ENCODE measurements at places on chromosomes 4 and X.
A peak's percentile ranks its signal among the peaks of the same experiment; 100 is the strongest.

DNA sequence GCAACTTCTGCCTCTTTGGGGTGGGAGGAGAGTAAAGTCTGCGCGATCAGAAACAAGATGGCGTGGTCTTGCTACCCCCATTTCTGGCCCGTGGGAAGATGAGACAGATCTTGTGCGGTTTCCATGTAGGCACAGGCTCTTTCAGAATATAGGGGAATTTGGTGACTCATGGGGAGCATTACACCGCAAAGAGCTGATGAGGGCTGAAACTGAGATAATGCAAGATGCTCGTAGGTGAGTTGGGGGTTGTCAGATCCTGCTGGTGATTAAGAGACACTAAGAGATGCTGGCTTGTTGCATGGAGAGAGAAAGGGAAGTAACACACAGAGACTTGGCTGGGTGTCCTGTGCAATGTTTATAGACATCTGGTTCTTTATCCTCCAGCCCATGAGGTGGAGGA lies 1.5 kb downstream of the EVC start:
- DNase-seq = no peak

DNA sequence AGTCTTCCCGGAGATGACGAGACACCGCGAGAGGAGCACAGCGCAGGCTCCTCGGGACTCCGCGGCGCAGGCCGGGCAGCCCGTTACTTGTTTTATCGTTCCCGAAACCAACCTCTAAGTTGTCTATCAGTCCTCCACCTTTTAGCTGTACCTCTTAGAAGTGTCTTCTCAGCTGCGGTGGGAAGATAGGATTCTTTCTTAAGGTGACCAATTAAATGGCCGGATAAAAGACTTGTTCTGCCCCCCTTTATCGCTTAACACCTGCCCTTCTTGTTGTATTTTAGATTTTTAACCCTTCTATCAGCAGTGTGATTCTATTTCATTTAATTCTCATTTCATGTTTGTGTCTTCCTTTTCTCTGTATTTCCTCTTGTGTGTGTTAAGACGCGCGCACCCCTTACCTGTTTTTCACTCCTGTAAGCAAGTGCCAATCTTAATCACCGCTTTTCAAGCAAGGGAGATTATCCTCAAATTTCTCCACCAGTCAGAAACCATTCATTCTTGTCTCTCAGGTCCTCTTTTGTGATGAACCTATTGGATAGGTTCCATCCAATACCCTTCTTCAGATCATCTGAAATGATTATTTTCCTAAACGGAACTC lies at the start of gene SLC9B2:
TSS of gene SLC9B2 (minus strand) at position 15 of the 601 bp plus-strand sequence. CDS start 9,211 bp downstream, outside the sequence.
- no peak for DNase-seq

DNA sequence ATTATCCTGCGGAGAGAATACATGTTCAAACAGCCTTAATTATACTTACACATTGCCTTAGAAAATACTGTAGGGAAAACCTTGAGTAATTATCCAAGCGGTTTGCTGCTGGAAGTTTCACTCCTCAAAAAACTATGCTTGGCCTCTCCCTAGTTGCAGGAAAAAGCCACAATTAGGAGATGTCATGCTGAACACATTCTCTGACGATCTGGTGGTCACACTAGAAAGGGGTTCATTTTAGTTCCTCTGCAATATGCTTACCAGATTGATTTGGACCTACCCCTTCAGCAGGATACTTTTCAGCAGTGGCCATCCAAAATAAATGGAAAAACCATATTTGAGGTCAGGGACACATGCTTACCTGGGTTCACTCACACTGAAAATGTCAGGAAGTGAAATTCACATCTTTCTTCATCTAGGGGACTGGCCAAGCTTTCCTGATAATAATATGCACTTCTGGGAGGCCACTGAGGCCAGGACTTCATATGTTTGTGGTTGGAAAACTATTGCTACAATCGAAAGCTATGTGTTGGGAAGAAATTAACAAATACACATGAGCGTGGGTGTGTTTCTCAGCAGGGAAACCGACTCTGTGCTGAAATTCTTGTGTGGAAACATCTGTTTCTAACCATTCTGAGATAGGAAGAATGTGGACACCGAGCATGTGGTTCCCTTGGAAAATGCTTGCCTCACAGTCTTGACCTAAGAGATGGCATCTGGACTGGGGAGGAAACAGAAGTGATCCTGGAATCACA lies 68.8 kb downstream of the ATXN3L start:
- DNase-seq = no peak

DNA sequence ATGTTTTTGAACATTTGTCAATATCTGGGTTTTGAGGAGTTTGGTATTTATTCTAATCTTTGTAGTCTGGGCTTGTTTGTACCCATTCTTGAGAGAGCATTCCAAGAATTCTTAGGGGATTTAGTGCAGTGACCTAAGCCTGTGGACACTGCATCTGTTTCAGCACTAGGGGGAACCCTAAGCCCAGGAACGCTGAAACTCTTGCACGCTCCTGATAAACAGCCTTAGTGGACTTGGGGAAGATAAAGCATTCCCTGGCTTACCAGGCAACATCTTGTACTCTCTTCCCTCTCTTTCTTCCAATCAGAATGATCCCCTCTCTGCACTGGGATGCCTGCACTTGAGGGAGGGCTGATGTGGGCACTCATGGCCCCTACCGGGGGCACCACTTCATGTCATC lies 654.9 kb upstream of the HTR2C start:
- no peak for DNase-seq

DNA sequence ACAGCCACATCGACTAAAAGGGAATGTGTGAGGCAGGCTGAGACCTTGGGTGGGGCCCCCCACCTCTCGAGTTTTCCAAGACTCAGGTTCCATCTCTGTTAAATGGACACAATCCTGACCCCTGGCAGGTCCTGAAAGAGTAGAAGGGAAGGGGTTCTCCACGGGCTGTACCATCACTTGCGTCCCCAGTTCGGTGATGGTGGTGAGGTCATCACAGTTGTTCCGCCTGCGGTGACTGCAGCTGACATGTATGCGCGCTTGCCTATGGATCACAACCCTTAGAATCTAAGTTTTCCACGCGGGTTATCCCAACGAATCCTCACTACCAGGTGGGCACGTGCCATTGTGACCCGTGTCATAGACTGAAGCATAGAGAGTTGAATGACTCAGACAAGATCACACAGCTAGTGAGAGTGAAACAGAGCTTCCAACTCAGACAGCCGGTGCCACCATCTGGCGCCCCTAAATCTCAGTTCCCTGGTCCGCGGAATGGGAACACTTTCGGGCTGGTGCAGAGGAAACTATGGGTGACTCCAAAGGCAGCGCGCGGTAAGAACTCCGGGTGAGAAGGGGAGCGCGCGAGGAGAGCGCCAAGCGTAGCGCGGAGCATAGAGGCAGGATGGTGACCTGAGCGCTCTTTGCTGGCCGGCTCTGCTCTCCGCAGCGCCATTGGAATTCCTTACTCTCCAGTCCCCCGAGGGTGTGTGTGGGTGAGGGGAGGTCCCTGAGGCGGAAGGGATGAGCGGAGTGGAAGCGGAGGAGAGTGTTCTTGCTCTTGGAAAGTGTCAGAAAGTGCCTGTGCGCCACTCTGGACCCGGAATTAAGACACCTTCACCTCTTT lies 10.5 kb downstream of the MSX1 start:
- no peak for DNase-seq

- DNase-seq = peak; percentile 57
These were observed 4.7 kb downstream of the THAP9 start for GRCh38 chr4:82905205-82905604.

DNA sequence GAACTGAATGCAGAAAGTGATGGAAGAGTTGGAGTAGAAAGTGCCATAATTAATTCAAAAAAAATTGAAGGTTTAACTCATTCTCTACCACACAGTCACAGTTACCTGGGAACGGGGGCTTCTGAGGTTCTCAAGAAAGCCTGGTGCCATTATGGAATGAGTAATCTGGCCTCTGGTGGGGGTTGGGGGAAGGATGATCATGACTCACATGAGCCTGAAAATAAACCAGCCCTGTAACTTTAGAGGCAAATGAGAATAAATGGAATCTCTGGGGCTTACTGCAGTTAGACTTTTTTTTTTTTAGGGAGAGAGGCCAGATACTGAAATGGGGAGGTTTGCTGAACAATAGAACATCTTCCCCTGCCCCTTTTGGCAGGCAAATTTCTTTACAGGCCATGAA lies 55.3 kb downstream of the SOD3 start:
- DNase-seq = no peak

- no peak for DNase-seq
These were observed 209.5 kb downstream of the PARM1 start for GRCh38 chr4:75142382-75142781.

- peak; percentile 53 for DNase-seq
These were observed 25.9 kb downstream of the CFAP299 start for GRCh38 chr4:80361329-80361900.

DNA sequence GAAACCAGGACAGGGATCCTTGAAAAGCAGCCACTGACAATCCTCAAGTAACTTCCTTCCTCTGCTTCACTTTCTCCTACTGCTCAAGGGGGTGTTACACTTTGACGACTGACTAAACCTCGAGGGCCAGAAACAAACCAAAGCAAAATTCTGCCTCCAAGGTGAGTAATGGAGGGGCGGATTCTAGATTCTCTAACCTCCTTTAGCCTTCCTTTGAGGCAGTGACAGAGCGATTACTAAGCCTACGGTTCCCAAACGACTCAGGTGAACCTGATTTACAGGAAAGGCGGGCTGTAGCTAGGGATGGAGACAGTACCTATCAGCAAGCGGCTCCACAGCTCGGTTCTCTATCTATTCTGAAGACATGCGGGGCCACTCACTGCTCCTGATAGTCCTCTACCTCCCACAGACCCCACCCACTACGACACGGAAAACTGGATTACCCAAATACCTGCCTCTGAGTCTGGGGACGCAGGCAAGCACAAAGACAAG lies 487 bp downstream of the TBCK start:
- DNase-seq = peak; percentile 59

GRCh38 chrX:10030570-10030969 lies 63.4 kb downstream of the CLDN34 start:
- DNase-seq = no peak

DNA sequence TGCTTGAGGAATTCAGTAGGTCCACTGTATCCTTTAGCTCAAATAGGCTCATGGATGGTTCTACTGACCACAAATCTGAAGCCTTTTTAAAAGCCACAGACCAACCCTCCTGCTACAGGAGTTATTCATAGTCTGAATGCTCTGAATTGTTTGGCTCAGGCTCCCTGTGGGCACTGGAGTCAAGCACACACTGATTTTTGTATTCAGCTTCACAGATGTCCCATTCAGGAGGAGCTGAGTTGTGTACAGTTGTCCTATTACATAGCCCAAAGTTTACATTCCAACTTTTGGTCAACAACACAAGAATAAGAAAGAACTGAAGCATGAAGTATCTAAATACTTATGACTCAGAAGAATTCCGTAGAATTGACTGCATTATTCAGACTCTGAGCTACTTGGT lies 243.9 kb downstream of the UNC5C start:
- no peak for DNase-seq

- DNase-seq = no peak
These were observed 3.0 kb downstream of the IL2 start for GRCh38 chr4:122453384-122453995.

- no peak for DNase-seq
These were observed 30.5 kb upstream of the TMLHE start for GRCh38 chrX:155643240-155643639.

DNA sequence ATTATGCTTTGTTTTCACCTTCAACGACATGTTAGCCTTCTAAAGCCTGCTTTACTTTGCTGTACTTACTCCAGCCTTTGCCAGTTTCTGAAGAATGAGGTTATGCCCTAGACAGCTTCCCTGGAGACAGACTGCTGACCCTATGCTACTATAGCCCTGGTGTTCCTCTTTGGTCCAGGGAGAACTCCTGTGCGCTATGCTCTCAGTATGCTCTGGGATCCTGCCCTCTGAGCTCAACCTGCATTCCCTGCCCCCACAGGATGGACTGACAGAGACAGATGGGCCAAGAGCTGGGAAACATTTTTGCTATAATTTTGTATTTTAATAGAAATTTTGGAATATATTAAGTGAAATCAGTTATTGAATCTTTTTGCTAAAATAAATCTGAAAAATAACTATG lies 425.9 kb downstream of the TMA16 start:
- no peak for DNase-seq

GRCh38 chr4:25061602-25062001 lies 30.9 kb upstream of the LGI2 start:
- DNase-seq = no peak

DNA sequence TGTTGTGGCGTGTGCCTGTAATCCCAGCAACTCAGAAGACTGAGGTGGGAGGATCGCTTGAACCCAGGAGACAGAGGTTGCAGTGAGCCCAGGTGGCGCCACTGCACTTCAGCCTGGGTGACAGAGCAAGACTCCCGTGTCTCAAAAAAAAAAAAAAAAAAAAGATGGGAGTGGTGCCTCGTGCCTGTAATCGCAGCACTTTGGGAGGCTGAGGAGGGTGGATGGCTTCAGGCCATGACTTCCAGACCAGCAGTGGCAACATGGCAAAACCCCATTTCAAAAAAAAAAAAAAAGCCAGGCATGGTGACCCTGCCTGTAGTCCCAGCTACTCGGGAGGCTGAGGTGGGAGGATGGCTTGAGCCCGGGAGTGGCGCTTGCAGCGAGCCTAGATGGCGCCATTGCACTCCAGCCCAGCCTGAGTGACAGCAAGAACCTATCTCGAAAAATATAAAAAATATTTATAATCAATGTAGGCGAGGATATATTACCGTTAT lies 27.0 kb downstream of the EIF2S3 start:
- peak; percentile 59 for DNase-seq

GRCh38 chr4:148211533-148211932 lies 230.7 kb downstream of the NR3C2 start:
- no peak for DNase-seq

GRCh38 chr4:100895556-100896197 lies 377.9 kb upstream of the EMCN start:
- peak; percentile 55 for DNase-seq

GRCh38 chr4:3235581-3235980 lies 13.4 kb upstream of the MSANTD1 start:
- DNase-seq = no peak

GRCh38 chrX:114611018-114611619 lies 27.2 kb downstream of the HTR2C start:
- DNase-seq = peak; percentile 11

- no peak for DNase-seq
These were observed 360.3 kb upstream of the CXorf51B start for GRCh38 chrX:146449243-146449642.

- no peak for DNase-seq
These were observed 33.8 kb downstream of the CRLF2 start for GRCh38 chrX:1178580-1179057.

GRCh38 chrX:15525664-15526416 lies 25.2 kb downstream of the BMX start:
- no peak for DNase-seq

DNA sequence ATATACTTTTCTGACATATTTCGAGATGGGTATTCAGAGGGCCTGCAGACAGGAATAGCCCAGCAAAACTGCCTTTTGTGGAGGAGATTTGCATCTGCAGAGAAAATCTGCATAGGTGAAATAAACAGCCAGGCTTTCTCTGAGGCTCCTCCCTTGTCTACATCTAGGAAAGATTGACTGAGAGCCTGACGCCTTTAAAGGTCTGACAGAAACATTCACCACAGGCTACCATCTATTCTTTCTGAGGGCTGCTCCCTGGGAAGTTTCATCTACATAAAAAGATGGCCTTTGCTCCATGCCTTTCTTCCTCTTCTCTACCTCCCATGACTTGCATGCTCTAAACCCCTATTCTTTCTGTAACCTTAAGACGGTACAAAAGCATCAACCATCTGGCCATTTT lies 55.0 kb upstream of the AP1S2 start:
- no peak for DNase-seq

GRCh38 chr4:2942037-2942531 lies 21.1 kb downstream of the NOP14 start:
- DNase-seq = peak; percentile 42

Data from CD4-positive, alpha-beta T cell treated with Interleukin-17A for 1 hour (primary cell).